MM.1S (cell line): ENCODE measurements at places on chromosomes 3 and 15.
A peak's percentile ranks its signal among the peaks of the same experiment; 100 is the strongest.

GRCh38 chr15:63530752-63531299, 26.4 kb downstream of the USP3 start:
- DNase-seq, result no peak

GRCh38 chr15:39530480-39531342, 50.2 kb upstream of the THBS1 start:
- no peak for DNase-seq

DNA sequence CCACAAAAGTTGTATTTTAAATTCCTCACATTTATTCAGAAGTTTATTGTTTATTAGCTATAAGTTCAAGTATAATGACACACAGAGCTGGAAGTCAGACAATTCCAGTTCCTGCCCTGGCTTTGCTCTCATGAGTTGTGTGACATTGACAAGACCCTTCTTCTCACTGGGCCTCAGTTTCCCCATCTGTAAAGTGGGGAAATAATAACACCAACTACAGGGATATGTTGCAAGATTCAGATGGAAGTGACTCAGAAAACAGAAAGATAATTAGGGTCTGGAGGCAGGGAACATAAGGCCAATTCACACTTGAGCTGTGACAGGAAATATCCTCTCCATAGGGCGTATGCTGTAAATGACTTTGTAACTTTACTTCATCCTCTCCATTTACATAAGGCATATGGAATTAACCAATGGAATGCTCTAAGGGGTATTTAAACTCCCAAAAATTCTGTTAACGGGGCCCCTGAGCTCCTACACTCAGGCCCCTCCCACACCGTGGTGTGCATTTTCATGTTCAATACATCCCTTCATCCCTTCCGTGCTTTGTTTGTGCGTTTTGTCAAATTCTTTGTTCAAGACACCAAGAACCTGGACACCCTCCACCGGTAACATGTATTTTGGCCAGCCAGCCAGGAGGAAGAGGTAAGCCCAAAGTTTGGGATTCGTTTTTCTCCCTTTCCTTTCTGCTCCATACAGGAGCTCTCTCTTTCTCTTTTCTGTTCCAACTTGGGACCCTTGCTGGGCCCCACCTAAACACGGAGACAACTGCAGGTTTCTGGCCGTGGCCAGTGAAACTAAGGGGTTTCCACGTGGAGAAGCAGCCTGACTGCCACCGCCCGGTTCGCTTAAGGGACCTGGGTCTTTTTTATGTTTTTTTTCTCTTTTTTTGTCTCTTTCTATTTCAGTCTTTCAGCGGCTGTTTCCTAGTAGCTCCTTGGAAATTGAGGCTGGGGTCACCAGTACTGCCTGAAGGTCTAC, 16.9 kb downstream of the CYP11A1 start:
- no peak for DNase-seq

DNA sequence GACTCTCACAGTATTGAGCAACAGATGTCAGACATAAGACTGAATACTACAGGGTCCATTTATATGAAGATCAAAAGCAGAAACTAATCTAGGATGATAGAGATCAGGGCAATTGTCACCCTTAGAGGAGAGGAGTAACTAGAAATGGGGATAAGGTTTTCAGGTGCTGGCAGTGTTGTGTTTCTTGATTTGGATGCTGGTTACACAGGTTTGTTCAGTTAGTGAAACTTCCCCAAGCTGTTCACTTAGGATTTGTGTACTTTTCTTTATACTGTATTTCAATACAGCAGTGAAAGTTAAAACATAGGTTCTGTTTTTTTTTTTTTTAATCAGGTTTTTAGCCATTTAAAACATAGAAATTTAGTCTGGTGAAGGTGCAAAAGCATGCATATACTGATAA, 39.1 kb upstream of the CMTM7 start:
- no peak for DNase-seq

- DNase-seq, result no peak
Measured at GRCh38 chr3:156847752-156848448, 21.7 kb downstream of the LEKR1 start.

DNA sequence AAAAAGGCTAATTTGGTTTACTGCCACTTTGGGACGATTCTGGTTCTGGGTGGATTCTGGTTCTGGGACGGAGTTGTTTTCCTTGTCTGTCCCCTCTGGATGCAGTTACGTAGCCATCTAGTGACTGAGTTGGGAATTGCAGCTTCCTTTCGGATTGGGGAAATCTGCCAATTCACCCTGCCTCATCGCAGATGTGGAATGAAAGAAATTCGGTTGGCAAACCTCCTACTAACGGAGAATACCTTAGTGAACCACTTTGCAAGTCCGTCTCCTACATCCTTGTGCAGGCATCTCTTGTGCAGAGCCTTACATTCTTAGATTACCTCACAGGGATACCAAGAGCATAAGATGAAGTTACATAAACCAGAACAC, 31.5 kb upstream of the AP4E1 start:
- DNase-seq, result peak; percentile 76

DNA sequence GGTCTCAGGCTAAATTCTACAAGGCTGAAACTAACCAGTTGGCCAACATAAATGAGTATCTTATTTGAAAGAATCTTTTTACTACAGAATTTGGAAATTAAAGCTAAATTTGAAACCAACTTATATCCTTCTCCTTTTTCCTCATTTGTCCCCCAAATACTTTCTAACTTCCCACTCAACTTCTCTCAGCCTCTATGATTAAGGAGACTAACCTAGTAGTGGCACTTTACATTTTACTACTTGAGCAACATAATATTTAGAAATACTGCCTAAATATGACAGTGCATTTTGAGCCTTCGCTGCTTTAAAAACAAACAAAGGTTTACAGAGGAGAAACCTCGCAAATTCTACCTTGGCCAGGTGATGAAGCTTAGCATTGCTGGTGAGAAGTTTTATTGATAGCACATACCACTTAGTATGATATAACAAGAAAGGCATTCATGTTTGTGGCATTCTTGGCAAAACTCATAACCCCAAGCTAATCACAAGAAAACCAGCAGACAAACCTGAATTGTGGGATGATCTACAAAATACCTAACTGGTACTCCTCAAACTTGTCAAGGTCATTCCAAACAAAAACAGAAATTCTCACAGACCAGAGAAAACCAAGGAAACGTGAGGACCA, 432.1 kb upstream of the CFAP20DC start:
- no peak for DNase-seq

DNA sequence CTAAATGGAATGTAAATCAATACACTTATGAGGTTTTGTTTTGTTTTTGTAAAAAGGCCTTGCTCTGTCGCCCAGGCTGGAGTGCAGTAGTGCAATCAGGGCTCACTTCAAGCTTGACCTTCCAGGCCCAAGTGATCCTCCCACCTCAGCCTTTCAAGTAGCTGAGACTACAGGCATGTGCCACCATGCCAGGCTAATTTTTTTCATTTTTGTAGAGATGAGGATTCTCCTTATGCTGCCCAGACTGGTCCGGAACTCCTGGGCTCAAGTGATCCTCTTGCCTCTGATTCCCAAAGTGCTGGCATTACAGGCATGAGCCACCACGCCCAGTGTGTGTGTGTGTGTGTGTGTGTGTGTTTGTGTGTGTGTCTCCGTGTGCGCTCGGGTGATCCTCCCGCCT, 1.3 kb upstream of the TRIP4 start:
- DNase-seq, result no peak

GRCh38 chr3:171615686-171616085, 155.5 kb upstream of the TNIK start:
- DNase-seq, result no peak

GRCh38 chr3:66182246-66182645, 38.6 kb upstream of the SLC25A26 start:
- DNase-seq, result no peak

DNA sequence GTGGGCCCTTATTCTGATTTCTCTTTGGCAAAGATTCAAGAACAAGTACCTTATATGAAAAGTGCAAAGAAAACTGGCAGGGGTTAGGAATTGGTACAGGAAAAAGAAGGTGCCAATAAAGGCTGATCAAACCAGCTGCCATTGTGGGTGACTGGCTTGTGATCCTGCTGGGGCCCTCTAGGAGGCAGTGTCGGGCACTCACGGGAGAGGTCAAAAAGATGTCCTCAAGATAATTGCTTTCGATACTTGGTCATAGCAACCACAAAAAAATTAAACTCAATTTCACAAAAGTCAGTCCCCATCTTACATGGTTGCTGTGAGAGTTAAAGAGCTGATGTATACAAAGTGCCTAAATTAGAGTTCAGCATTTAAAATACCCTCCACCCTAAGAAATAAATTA, 31.0 kb upstream of the CAV3 start:
- DNase-seq, result no peak

GRCh38 chr15:26013981-26014380, 150.9 kb upstream of the ATP10A start:
- no peak for DNase-seq

GRCh38 chr3:45800611-45801010, 4.3 kb upstream of the SLC6A20 start:
- no peak for DNase-seq

GRCh38 chr3:184334470-184335158, 2.8 kb upstream of the FAM131A start:
- no peak for DNase-seq

- no peak for DNase-seq
Measured at GRCh38 chr3:182052332-182052731, 340.6 kb downstream of the SOX2 start.

DNA sequence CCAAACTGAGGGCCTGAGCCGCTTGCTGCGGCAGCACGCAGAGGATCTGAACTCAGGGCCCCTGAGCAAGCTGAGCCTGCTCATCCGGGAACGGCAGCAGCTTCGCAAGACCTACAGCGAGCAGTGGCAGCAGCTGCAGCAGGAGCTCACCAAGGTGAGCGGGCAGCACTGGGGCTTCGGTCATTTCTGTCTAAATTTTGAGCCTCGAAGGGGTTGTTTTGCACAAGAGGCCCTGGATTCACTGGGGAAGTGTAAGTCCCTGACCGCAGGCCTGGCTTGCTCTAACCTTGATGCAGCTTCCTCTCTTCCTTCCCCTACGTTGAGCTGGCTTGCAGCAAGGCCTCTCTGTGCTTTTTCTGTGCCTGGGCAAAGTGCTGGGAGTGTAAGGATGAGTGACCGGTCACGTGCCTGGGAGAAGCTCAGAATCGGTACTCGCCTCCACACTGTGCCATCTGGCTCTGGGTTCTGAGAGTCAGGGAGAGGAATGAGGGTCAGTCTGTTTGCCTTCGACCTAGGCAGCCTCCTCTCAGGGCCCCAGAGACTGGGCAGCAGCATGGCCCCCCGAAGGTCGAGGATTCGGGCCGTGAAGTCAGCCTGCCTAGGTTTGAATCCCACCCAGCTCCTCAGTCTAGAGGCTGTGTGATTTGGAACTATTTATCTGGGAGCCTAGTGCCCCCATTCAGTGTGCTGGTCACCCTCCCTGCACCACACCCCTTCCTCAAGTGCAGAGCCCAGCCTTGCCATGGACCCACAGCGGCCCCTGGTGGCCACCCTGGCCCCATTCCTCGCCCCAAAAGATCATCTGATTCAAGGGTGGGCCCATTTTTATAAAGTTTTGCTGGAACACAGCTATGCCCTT, 1.4 kb downstream of the FES start:
- peak; percentile 60 for DNase-seq

- no peak for DNase-seq
Measured at GRCh38 chr15:61013146-61013545, 216.0 kb downstream of the RORA start.

- DNase-seq, result no peak
Measured at GRCh38 chr3:124563376-124563775, 166.9 kb upstream of the UMPS start.

DNA sequence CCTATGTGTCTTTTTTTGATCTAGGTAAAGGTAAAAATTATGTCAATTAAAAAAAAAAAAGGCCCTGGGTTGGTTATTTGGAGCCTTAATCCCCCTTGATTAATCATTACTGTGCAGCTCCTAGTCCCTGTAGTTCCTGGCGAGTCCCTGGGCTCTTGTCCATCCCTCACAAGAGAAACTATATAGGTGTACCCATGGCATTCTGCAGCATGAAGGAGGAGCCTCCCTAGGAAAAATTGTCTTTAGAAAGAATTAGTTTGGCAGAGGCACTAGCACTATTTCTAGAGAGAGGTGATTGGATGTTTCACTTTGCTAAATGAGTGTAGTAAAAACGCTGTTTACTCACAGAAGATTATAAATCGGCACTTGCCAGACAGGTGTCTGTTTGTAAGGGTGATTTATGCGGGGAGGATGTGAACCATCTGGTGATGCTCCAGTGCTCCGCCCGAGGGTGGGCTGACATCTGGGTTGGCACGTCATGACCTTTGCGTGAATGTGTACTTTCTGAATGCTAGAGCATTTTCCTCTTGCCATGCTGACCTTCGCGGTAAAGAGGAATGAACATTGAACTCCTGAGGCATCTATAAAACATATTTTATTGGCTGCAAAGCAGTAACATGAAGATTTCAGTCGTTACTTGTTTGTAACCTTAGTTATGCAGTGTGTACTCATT, 12.6 kb downstream of the PLCL2 start:
- no peak for DNase-seq

DNA sequence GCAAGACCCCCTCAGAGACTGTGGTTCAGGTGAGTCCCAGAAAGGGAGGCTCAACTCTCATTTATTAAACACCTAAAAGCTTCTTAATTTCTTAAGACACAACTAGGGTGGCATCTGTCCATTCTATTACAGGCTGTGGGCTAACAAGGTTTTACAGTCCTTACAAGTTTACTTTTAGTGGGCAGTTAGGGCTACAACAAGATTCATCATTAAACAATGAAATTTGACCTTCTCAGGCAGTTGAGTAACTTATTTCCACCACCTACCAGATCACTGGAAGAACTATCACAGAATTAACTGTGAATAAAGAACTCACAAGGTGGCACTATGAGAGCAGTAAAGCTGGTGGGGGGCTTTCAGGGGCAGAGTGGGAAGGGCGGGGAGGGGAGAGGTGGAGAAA, 132.6 kb downstream of the PLD1 start:
- DNase-seq, result no peak

GRCh38 chr3:132660811-132661070, 612 bp downstream of the UBA5 start:
- peak; percentile 28 for DNase-seq

DNA sequence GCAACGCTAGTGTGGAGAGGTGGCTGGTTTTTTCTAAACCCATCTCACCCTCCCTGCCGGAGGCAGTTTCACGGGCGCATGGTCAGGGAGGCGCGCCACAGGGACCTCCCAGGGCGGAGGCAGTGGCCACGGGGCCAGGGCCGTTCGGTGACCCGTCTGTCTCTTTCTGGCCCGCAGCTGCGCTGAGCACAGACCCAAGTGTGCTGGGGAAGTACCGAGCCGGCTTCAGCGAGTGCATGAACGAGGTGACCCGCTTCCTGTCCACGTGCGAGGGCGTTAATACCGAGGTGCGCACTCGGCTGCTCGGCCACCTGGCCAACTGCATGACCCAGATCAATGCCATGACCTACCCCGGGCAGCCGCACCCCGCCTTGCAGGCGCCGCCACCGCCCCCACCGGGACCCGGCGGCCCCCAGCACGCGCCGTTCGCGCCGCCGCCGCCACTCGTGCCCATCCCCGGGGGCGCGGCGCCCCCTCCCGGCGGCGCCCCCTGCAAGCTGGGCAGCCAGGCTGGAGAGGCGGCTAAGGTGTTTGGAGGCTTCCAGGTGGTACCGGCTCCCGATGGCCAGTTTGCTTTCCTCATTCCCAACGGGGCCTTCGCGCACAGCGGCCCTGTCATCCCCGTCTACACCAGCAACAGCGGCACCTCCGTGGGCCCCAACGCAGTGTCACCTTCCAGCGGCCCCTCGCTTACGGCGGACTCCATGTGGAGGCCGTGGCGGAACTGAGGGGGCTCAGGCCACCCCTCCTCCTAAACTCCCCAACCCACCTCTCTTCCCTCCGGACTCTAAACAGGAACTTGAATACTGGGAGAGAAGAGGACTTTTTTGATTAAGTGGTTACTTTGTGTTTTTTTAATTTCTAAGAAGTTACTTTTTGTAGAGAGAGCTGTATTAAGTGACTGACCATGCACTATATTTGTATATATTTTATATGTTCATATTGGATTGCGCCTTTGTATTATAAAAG, 1.8 kb downstream of the HES1 start:
- peak; percentile 95 for DNase-seq
